ENCODE measurements at places on chromosomes 1 and 21.

DNA sequence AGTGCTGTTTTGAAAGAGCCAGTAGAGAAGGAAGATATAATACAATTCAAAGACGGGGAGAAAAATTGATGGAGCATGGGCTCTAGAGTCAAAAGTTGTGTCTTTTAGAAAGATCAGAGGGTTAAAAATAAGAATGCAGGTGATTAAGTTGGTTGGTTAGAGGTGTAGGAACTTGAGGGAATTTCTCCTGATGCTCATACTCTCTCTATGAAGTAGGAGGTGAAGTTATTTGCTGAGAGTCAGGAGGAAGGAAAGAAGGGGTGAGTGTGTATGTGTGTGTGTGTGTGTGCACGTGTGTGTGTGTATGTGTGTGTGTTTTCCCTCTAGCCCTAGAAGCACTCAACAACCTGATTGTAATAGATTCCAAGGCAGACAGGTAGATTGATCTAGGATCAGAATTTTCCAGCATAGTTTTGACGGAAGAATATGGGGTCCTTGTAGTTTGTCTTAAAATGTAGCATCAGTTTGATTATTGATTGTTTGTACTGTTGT lies 88.3 kb upstream of the MACF1 start:
- DNase-seq, result no peak

DNA sequence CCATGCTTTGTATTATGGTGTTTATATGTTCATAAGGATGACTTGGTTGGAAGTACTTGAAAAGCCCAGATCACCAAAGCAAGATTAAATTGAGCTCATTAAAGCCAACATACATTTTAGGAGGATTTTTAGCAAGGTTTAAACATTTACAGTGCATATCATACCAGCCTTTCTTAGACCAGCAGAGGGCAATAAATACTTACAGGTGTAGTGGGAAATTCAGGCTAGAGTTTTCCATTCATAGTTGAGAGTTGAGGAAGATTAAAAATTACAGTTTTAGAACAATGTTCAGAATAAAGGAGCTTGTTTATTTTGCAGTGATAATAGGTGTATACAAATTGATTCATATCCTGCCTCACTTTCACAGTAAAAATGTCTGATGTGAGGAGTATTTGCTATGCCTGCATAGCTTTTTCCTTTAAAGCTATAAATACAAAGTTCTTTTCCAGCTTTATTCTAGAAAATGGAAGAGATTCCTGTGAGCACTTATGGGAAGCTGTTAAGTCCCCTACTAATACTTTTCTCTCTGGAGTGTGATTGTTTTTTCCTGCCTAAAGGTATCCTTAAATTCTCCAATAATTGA lies 35.3 kb downstream of the DTL start:
- no peak for DNase-seq

- DNase-seq, result no peak
Observed at GRCh38 chr1:169261884-169262283, 105.7 kb downstream of the NME7 start.

GRCh38 chr1:178345238-178345637 lies 151.5 kb downstream of the CLEC20A start:
- DNase-seq, result no peak

DNA sequence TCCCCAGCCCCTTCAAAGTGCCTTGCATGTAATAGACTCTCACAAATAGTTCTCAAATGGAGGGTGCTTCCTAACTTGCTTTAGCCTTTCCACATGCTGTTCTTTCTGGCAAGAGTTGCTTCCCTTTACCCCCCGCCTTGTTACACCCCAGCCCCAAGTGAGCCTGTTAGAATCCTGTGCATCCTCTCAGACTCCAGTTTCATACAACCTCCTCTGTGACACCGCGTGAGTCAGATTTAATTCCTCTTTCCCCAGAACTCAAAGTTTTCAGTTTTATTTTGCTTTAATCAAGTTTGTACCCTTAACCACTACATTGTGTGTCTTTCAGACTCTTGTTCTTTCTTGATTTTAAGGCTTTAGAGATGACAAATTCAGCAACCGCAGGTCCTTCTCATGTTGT lies 234.5 kb upstream of the HOOK1 start:
- DNase-seq, result no peak

GRCh38 chr1:206855859-206856258 lies 9.6 kb upstream of the IL20 start:
- DNase-seq, result no peak

- DNase-seq, result no peak
Observed at GRCh38 chr21:45067462-45068285, 6.7 kb upstream of the ADARB1 start.

- no peak for DNase-seq
Observed at GRCh38 chr1:214136324-214136919, 144.5 kb upstream of the SMYD2 start.

GRCh38 chr1:177021687-177022086 lies 142.8 kb downstream of the ASTN1 start:
- no peak for DNase-seq

DNA sequence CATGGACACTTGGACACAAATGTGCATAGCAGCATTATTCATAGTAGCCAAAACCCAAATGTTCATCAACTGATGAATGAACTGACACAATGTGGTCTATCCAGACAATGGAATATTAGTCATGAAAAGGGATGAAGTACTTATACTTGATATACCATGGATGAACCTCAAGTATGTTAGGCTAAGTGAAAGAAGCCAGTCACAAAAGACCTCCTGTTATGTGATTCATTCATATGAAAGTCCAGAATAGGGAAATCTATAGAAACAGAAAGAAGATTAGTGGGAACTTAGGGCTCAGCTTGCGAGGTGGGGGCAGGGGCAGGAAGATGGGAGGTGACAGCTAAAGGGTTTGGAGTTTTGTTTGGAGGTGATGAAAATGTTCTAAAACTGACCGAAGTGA lies 7.4 kb downstream of the KCNE1 start:
- DNase-seq, result no peak

DNA sequence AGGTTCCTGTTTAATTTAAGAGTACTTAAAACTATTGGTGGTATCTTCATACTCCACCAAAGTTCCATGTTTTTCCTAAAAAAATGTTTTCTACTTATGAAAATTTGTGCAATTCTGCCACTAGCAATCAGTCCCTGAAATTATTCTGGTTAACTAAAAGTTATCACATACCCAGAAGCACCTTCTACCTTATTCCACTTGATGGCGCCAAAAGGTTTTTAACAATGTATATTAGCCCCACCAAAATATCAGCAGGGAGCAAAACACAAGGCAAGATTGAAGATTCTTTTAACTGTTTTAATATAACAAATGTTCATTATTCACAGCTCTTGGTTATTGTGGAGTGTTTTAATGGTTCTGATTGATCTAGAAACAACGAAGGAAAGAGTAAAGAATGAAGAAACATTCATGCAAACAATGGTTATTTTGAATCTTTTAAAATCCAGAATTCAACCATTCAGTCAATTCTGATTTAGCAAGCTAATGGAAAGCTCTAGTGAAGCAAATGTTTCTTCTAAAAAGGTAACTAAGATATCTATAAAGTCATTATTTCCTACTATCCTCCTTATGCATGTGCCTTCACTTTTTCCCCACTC lies 67.2 kb downstream of the TTLL7 start:
- DNase-seq, result no peak

GRCh38 chr1:74818661-74819456 lies 85.9 kb downstream of the TYW3 start:
- no peak for DNase-seq

DNA sequence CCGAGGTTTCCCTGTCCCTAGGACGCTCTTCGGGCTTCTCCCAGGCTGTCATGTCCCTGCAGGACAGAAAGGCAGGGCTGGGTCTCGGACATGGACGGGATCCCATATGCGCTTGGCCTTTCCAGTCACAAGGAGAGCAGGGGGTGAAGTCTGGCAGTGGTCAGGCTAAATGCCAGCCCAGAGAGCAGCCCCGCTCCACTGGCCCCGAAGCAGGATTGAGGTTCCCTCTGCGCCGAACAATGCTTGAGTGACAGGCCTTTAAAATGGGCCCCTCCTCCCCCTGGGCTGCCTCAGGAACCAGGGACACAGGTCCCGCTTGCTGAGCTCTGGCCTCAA lies 12.7 kb downstream of the DRAXIN start:
- no peak for DNase-seq

- DNase-seq, result no peak
Observed at GRCh38 chr21:43847301-43847700, 17.7 kb upstream of the AGPAT3 start.

Data from tibial nerve (tissue), 4 donors.